AG09319 (cell line): ENCODE measurements at places on chromosomes 3 and 15.

DNA sequence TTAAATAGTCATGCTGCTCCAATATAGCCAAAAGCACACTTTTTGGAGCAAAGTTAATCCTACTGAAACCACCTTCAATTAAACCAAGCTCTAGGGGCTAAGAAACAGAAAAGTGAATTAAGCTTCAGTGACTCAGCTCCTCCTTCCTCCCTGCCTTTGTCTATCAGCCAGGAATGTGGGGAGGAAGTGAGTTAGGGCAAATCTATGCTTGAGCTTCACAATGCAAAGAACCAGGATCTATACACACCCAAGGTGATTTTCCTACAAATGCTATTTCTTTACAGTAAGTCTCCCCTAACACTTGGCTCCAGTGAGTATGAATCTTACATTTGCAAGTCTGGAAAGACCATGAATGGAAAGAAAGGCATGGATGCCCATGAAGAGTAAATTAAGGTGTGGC lies 212.1 kb downstream of the P3H2 start:
- no peak for DNase-seq

- no peak for DNase-seq
These were observed 436.2 kb upstream of the MDFIC2 start for GRCh38 chr3:70748593-70748992.

- no peak for DNase-seq
These were observed 34.8 kb upstream of the SFMBT1 start for GRCh38 chr3:53080612-53081205.

DNA sequence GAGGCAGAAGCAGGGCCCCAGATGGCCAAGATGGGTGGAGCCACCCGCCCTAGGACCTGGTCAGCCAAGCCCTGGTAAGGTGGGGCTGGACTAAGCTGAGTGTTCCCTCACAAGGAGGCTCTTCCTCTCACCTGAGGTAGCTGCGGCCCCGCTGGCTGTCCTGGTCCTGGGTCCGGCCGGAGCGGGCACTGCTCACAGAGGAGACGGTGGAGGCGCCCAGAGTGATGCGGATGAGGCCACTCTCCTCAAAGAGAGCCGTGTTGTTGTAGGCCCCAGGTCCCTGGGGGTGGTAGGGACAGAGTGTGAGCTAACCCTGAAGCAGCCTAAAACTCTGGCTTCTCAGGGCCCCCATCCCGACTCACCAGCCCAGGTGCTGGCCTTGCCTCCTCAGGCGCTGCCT lies 7.3 kb upstream of the SLC26A6 start:
- DNase-seq = no peak

DNA sequence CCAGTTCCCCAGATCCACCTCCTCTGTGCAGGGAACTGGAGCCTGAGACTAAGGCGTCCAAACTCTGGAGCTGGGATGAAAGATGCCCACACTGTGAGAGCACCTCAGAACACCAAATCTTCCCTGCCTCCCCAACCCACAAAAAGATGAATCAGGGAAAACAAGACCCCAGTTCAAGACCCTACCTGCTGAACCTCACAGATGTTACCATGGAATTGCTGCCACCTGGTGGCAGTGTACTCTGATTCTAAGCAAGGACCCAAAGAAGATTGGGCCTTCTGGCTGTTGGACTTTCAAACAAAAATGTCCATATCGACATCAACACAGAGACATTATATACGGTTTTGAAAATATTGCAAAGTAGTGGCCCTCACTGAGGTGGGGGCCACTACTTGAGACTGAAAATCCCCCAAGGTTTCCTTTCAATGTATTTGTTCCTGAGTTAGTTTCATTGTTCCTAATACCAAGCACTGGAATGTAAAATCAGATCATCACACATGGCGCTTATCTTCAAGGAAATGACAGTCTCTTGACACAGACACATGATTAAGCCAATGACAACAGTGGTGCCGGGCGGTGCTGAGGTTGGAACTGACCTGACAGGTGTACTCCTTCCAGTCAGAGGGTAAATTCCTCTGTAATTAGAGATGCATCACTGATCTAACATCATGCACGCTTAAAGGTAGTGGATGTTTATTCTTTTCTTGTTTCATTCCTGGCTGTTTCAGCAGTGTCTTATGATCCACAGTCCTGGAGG lies 67.6 kb downstream of the SLC6A11 start:
- DNase-seq = no peak

- peak; percentile 14 for DNase-seq
These were observed 9.9 kb upstream of the CCDC54 start for GRCh38 chr3:107367353-107367752.

GRCh38 chr3:147395899-147396711 lies 10.2 kb downstream of the ZIC4 start:
- no peak for DNase-seq

DNA sequence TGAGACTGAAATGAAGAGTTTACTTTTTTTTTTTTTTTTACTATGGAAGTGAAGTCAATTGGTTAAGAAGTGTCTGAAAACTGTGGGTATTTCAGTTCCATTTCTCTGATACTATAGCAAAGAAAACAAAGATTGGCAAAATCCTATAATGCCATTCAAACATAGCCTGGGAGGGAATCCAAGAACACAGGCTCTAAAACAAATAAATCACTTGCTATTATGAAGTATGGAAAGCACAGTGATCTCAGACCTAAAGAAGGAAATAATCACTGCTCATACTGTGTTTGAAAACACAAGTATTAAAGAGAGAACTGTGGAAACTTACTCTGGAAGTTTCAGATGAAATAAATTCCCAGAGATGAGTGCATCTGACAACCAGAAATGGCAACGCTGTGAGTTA lies 12.0 kb downstream of the SAMMSON start:
- DNase-seq = no peak

GRCh38 chr3:147589016-147589415 lies 179.9 kb downstream of the ZIC1 start:
- no peak for DNase-seq

- no peak for DNase-seq
These were observed 412.5 kb downstream of the TBC1D5 start for GRCh38 chr3:17329927-17330326.

DNA sequence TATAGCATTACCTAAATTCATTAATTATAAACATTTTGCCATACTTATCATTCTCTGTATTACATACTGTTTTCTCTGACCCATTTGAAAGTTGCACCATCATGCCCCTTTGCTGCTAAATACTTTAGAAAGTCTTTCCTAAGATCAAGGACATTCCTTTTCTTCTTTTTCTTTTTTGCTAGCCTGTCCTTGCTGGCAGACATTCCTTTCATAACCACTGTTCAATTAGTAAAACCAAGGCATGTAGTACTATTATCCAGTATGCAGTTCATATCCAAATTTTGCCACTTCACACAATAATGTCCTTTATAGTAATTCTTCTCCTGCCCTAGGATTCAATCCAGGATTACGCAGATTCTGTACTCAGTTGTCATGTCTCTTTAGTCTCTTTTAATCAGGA lies 321.0 kb upstream of the C2CD4B start:
- DNase-seq = no peak

DNA sequence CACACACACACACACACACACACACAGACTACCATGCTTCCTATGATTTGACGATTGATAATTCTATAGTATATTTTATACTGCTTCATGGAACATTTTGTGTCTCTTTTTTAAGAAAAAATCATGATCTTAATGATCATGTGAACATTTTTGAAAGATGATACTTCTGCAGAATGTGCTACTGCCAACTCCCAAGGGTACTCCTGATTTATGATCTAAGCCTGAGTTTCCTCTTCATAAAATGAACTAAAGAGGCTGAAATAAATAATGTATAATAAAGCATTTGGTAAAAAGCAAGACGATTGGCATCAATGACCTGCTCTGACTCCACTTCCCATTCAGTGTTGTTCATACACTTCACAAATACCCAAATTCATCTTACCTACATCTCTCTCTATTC lies 333.8 kb upstream of the RBMS3 start:
- DNase-seq = no peak

GRCh38 chr3:27614592-27614991 lies 107.5 kb downstream of the EOMES start:
- no peak for DNase-seq

DNA sequence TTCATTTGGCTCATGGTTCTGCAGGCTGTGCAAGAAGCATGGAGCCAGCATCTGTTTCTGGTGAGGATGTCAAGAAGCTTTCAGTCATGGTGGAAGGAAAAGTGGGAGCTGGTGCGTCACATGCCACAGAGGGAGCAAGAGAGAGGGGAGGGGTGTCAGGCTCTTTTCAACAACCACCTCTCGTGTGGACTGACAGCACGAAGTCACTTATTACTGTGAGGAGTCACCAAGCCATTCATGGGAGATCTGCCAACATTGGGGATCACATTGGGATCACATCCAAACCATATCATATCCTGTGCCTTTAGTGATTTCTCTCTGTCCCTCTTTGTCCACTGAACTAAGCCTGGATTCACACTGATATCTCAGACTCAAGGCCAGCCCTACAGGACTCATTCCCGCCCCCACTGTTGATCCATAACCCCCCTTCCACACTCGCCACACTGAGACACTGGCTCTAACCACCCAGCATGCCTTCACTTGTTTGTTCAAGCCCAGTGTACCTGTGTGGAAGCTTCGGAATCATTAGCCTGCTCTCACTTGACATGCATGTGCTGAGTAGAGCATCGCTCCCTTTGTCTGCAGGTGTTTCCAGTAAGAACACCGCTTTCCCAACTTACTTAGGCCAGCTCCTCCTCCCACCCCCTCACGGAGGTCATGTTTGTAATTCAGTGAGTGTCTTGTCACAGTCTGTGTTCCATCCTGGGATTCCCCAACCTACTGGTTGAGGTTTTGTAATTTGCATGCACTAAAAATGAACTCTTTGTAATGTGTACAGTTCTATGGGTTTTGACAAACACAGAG lies 132.2 kb downstream of the KLF13 start:
- no peak for DNase-seq

- no peak for DNase-seq
These were observed 33.2 kb downstream of the PAK2 start for GRCh38 chr3:196772897-196773296.

DNA sequence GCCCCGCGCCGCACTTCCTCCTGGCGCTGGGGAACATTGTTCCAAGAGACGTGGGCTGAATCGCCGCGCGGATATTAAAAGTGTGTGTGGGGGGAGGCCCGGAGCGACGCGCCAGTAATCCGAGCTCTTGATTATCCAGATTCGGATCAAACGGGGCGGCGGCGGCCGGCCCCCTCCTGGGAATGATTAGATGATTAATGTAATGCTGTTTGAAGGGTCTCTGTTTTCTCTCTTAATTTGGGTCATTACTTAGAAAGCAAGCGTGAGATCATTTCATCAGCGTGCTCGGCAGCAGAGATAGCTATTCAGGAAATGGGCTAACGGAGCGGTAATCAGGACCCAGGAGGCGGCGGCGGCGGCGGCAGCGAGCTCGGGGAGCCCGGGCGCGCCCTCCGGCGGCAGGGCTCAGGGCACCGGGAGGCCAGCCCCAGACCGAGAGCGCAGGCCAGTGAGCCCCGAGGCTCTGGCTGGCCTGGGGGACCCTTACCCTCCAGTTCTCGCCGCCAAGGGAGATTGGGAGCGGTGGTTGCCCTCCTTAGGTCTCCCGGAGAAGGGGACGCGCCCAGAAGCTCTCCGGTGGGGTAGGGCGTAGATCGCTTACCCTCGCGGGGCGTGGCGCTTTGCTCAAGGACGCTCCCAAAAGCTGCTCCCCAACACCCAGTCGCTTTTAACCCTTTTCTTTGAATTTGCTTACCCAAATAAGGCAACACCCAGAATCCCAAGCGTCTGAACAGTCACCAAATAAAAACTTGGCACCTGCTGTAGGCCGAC lies 4.5 kb downstream of the FEZF2 start:
- no peak for DNase-seq
